ENCODE measurements at places on chromosomes 16 and 17.
A peak's percentile ranks its signal among the peaks of the same experiment; 100 is the strongest.

- no peak for DNase-seq
Observed at GRCh38 chr16:3256146-3256865, at the start of gene MEFV. MEFV (minus strand) TSS chr16:3256633; CDS start chr16:3256587, 46 bp downstream.

- no peak for DNase-seq
Observed at GRCh38 chr17:34620458-34620857, 41.1 kb downstream of the TMEM132E start.

- no peak for DNase-seq
Observed at GRCh38 chr17:69447726-69448125, 33.2 kb downstream of the MAP2K6 start.

DNA sequence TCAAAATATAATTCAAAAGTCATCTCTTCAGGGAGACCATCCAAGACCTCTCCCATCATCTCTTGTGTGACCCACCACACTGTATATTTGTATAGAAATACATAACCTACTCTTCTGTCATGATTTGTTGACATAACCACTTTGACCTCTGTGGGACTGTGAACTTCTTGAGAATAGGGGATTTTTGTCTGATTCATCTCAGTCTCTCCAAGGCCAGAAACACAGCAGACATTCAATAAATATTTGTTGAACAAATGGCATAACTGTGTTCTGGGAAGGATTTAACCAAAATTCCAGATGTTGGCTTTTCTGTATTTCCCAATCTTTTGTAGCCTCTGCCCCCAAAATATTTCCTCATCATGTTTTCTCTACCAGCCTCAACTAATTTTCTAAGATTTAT is 169.7 kb downstream of the CDH11 start:
- DNase-seq, result peak; percentile 79

- no peak for DNase-seq
Observed at GRCh38 chr17:29880031-29880430, 50.0 kb downstream of the SSH2 start.

GRCh38 chr17:752620-753219 is 656 bp upstream of the GEMIN4 start:
- DNase-seq, result peak; percentile 58

- no peak for DNase-seq
Observed at GRCh38 chr16:57127836-57128235, 35.5 kb downstream of the CPNE2 start.

DNA sequence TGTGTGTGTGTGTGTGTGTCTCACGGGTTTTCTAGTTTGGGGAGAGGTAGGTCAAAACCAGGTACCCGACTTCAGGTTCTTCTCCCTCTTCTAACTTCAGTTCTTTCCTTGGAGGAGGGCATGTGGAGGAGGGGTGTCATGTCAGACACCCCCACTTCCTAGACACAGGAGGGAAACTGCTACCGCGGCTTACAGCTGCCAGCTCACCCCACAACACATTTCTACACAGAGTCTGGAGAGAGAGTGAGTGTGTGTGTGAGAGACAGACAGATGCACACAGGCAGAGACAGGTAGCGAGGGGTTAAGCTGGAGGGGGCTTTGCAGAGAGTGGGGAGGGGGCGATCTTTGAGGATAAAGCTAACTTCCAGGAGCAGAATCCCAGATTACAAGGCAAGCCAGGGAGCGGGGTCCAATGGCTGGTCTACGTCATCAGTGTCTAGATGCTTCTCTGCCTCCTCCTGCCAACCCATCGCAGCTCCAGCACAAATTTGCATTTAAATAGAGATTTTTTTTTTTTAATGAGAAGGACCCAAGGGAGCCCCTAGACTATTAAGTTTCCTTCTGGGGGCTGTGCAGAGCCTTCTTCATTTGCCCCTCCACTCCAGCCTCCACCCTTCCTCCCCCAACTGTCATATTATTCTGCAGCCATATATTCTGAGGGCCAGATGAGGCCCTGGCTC is 48.9 kb downstream of the MRM1 start:
- no peak for DNase-seq

- DNase-seq, result no peak
Observed at GRCh38 chr16:1045993-1046911, 26.3 kb upstream of the SSTR5 start.

DNA sequence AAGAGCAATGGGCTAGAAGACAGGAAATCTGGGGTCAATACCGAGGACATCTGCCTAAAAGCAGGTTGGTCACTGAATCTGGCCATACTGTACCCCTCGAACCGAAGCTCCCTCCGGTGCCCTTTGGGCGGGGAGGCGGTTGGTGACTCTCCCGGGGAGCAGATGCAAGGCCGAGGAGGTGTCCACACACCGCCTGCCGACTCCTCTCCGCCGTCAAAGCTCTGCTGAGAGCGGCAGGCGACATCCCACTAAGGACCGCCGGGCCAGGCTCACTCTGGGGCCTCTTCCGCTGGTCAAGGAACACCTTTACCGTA is 458 bp downstream of the ZNF200 start:
- no peak for DNase-seq

DNA sequence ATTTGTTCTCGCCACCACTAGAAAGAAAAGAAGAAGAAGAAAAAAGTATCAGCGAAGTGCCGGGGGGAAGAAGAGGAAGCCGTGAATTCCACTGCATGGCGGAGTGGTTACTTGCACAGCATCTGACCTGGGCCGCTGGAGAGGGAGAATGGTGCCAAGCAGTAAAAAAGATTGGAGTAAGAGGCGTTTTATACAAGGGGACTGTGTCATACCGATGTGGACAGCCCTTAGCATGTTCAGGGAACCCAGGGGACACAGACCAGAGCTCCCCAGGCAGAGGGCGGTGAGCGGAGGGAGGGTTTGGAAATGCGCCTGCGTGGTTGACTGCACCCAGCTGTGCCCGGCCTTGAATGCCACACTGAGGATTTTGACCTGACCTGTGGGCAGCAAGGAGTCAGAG is 52.8 kb downstream of the PLXDC1 start:
- no peak for DNase-seq

- DNase-seq, result peak; percentile 91
Observed at GRCh38 chr16:14529010-14529669, 100.9 kb downstream of the PARN start.

- no peak for DNase-seq
Observed at GRCh38 chr17:1555651-1556471, 6.7 kb downstream of the PITPNA start.

DNA sequence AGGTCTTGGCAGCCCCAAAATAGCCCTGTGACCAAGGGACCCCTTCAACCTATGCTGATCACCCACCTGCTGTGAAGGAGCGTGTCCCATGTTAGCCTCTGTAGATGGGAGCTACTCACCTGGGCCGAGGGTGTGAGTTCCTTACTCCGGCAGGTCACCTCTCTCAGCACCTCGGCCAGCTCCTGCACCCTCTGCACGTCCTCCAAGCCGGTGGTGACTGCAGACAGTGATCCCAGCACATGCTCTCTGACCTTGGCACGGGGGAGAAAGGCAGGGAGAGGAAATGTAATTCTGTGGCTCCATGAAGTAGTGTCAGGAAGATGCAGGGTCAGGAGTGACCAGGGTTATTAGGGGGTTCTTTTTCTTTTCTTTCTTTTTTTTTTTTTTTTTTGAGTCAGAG is 67.7 kb upstream of the BCO1 start:
- DNase-seq, result no peak

- no peak for DNase-seq
Observed at GRCh38 chr16:46745617-46746016, 2.5 kb downstream of the MYLK3 start.

- peak; percentile 99 for DNase-seq
Observed at GRCh38 chr17:10127819-10128425, 70.5 kb downstream of the GAS7 start.

GRCh38 chr16:4369007-4369733 is 2.5 kb upstream of the VASN start:
- DNase-seq, result no peak

DNA sequence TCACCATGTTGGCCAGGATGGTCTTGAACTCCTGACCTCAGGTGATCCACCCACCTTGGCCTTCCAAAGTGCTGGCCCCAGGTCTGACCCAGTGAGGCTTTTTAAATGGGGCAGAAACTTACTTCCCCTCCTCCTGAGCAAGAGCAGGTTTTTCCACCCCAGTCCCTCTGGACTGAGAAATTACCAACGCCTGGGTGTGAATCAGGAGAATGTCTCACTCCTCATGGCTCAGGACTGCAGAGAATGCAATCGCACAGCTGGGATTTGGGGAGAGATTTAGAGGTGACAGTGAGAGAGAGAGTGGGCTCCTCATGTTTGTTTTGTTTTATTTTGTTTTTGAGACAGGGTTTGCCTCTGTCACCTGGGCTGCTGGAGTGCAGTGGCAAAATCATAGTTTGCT is 203.6 kb downstream of the RAB11FIP4 start:
- peak; percentile 58 for DNase-seq

DNA sequence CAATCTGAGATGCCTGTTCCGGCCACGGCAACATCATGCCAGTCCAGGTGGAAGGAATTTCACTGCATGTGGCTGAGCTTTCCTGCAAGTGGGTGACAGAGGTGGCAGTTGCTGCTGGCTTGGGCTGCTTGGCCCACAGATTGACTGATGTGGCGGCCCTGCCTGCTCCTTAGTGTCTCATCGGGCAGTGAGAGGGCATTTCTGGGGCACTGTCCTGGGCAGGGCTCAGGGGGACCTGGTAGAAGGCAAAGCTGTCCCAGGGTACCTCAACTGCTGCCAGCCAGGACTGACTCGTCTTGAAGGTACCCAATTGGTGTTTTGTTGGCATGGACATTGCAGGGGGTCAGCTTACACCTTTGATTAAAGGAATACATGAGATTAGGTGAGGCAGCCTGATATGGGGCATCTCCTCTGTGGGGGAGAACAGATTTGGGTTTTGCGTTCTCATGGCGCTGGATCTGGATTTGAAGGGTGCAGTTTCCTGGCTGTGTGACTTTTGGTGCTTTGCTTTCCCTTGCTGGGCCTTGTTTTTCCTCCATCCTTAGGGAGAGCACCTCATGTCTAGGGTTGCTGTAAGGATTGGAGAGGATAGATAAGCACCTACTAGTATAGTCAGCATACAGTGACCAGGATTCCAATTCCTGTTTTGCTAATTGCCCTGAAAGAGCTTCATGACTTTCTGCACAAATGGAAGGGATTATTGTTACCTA is 5.4 kb downstream of the CMIP start:
- no peak for DNase-seq

DNA sequence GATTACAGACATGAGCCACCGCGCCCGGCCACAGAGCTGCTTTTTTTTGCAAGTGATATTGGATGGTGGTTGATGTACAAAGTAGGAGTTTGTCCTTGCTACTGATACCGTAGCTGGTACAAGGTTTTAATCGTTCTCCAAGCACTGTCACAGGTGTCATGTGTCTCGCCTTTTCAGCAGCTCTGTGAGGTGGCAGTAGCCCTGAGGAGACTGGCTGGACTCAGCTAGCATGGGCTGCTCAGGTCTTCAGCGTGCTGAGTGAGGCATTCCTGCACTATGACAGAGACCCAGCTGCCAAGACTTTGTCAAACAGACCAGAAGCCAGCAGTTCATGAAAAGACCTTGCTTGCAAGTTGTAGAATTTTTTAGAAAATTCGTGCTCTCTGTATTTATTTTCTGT is 7.2 kb downstream of the WWOX start:
- no peak for DNase-seq

GRCh38 chr17:66764506-66764905 is 70.4 kb upstream of the CACNG5 start:
- DNase-seq, result no peak

- peak; percentile 31 for DNase-seq
Observed at GRCh38 chr17:82475458-82475857, 16.9 kb downstream of the NARF start.

GRCh38 chr16:1471569-1472194 is 3.1 kb downstream of the CLCN7 start:
- no peak for DNase-seq

- DNase-seq, result no peak
Observed at GRCh38 chr17:29597361-29598172, 4.6 kb downstream of the ANKRD13B start.

DNA sequence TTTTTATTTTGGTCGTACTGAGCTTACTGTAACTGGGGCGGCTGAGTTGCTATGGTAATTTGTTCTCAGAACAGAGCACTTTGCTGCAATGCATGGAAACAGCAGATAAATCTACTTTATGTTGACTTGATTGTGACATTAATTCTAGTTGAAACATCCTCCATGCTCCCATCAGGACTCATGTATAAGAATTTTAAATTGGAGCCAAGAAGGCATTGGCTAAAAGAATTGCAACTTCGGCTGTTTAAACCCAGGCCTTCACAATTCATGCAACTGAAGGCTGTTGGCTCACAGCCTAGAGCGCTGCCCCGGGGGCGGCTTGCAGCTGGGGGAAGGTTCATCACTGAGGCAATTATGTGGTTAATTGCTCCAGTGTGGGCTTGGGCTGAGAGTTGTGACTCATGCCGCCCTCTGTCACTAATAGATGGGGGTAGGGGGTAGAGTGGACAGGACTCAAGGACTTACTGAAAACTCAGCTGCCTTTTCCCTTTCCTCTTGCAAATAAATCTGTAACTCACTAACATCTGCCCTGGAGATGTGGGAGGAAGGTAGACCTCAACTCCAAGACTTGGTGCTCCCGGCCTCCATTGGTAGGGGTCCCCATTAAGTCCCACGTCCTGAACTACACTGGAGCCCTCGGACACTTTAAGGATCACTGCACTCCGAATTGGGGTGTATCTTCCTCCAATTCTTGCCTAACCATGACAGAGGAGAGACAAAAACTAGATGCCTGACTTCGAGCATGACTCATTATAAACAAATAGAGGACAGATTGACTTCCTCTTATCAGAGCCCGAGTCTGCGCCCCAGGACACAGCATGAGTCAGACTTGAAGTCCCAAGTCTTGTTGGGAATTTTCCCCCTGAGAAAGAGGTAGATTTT is 37.5 kb downstream of the ERCC4 start:
- DNase-seq, result peak; percentile 97

- peak; percentile 16 for DNase-seq
Observed at GRCh38 chr17:49959183-49959935, 9.6 kb upstream of the DLX4 start.

DNA sequence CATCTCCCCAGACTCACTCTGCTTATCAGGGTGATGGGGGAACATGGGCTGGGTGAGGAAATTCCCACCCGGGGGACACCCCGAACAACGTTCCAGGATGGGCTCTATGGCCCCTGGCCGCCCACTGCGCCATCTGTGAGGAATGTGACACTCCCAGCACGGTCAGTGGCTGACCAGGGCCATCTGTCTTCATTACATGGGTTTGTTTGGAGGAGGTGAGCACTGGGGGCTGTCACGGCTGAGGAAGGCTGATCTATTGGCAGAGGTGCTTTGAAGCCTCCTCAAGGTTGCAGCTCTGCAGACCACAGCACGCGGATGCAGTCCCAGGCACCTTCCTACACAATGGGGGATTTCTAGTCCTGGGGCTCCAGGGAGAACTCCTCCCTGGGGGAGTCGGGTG is 214.1 kb upstream of the FOXF1 start:
- DNase-seq, result no peak

Data from fibroblast of upper back skin (primary cell).